ENCODE measurements at places on chromosomes 1 and 21.

DNA sequence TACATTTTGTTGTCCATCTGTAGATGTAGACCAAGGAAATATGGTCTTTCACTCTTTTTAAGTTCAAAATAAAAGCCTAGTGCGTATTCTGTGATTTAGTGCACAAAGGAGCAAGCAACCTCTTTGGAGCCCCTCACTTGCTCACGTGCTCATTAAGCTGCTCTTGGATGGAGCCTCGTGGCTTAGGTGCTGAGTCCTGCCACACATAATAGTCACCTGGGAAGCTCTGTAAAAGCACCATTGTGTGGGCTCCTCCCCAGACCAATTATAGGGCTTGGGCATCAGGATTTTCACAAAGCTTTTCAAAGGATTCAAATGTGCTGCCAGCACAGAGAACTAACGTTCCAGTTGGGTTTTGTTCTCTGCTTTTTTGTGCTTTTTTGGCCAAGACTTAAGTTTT, 85.0 kb downstream of the PCP4 start:
- DNase-seq: no peak

- no peak for DNase-seq
These were observed 10.9 kb downstream of the RNF11 start for GRCh38 chr1:51247022-51247421.

DNA sequence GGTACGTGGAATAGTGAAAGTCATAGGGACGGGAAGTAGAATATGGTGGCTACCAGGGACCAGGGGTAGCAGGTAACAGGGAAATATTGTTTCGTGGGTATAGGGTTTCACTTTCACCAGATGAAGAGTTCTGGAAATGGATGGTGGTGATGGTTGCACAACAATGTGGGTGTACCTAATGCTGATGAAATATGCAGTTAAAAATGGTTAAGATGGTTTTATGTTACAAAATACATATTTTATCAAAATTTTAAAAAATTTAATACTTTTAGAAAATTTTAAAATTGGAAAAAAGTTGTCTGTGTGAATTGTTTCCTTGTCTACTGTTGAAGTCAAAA, 55.5 kb upstream of the TLR5 start:
- no peak for DNase-seq

- no peak for DNase-seq
These were observed 1615.8 kb downstream of the PLA2G4A start for GRCh38 chr1:188444526-188444925.

DNA sequence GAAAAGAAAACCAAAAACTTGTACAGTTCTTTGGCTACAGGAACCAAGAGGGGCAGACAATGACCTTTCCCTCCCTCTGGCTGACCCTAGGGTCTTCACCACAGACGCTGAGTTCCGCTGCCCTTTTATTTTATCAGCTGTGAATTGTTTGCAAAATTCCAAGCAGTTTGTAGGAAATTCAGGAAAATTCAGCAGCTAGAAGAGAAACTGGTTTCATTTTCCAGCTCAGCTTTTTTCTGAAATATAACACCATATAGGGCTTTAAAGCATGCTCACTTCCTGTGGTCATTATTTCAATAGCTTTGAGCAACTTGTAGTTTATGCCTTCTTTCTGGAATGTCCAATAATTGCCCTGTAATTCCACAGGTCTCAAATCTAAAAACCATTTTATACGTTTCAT, 5.5 kb upstream of the PIK3R3 start:
- no peak for DNase-seq

DNA sequence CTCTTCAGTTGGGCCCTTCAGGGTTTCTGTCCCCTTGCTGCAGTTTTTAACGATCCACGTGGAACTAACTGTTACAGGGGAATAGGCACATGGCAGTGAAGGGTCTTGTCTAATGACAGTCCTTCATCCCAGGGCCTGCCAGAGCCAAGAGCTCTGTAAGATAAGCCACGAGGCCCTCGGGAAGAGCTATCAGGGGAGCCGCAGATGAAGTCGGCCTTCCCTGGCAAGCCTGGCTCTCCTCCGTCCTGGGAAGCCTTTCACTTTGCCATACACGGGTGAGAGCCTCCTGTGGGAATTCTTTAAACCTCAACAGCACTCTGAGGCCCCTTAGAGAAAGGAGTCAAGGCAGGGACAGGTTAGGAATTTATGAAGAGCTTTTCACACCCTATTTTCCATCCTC, 29.0 kb downstream of the ACP6 start:
- DNase-seq: no peak

DNA sequence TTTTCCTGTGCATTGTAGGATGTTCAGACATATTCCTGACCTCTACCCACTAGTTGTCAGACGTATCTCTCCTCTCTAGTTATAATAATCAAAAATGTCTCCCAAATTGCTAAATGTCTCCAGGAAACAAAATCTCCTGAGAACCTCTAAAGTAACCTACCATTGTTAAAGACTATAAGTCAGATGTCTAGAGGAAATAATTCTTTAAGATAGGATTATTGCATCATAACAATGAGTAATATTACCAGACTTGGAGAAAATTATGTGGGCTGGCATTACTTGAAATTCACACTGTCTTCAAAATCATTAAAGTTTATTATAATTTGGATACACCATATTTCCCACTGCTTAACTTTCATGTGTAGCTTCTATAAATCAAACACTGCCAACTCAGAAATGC, 643.0 kb upstream of the ADGRL2 start:
- no peak for DNase-seq

DNA sequence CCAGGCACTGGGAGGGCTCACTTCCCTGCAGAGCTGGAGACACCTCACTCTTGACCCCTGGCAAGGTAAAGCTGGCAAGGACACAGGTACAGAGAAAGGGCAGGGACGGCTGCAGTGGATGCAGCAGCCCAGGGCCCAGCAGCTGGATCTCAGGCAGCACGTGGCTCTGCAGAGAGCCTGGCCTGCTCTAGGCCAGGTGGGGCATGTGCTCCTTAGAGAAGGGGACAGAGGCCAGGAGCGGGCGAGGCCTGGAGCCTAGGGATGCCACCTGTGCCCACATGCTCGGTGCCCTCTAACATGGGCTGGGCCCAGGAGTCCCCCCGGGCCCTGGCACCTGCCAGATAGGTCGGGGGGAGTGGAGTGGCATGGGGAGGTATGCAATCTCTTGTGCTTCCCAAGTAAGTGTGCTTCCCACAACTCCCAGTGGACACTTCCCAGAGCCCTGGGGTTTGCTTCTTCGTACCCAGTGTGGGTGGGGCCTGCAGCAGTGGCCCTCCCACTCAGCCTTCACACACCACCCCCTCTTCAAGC, 30.0 kb downstream of the WNT3A start:
- DNase-seq: no peak

DNA sequence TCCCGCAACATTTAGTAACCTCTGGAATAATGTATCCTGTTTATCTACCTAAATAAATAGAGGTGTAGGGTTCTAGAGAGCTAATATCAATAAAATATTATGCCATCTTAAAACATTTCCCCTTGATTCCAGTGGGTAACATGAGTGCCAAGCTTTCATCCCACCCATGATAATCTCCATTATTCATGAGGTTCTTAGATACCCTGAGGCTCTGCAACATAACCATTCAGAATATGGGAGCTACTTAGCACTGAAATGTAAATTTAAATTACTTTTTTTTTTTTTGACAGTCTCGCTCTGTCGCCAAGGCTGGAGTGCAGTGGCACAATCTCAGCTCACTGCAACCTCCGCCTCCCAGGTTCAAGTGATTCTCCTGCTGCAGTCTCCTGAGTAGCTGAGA, 832.7 kb downstream of the BRINP3 start:
- no peak for DNase-seq

- no peak for DNase-seq
These were observed 5.8 kb upstream of the KIAA0040 start for GRCh38 chr1:175198332-175198731.

GRCh38 chr1:51321924-51322280, 8.5 kb downstream of the TTC39A start:
- DNase-seq: no peak

DNA sequence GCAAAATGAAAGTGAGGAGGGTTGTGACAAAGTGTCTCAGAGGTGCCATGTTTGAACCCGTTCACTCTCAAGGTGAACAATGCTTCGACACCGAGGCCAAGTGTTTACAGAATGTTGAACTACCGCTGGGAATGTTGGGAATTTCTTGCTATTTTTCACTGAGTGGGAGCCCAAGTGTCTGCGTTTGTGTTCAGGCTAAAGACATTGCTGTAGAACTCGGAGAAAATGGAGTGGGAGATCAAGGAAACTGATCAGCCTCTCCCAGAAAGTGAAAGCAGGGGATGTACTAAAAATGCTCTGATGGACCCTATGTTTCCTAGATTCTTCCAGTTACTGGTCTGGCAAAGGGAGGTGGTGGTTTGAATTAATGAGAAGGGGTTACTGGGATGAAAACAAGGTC, 207.5 kb downstream of the BACH1 start:
- DNase-seq: no peak

DNA sequence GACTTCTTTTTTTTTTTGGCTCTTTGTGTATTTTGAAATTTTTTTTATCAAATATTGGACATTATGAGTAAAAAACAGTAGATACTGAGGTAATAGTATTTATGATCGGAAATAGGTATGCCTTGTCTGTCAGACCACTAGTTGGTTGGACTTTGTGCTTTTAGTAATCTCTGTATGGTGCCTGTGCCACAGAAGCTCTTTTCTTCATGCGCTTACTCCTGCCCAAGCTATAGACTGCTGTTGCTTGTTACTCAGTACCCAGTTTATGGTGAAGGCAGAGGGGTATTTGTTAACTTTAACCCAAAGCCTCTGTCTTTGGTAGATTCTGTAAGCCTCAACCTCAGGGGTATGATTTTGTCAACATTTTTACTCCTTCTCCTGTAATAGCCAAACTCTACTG, 8.6 kb downstream of the SLC30A7 start:
- no peak for DNase-seq

GRCh38 chr1:98032958-98033357, 112.1 kb upstream of the DPYD start:
- DNase-seq: no peak

GRCh38 chr1:210591214-210591613, 262.5 kb downstream of the HHAT start:
- no peak for DNase-seq

DNA sequence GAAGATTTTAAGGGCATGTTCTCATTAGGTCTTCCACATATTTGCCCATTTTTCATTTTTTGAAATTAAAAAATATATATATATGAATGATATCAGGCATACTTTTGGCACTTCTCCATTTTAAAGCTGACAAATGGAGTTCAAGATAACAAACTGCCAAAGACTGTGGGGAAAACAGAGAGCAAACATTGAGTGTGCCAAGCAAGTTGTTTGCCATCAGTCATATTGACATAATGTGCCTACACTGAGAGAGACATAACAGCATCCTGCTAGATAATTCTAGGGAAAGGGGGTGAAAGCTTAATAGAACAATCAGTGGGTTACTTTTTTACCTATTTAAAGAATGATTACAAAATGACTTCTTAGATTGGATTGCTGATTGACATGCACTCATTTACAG, 529.4 kb upstream of the CXADR start:
- DNase-seq: no peak

- no peak for DNase-seq
These were observed 66.3 kb upstream of the DIRAS3 start for GRCh38 chr1:68116643-68117235.

GRCh38 chr1:51157395-51157794, 55.4 kb downstream of the C1orf185 start:
- no peak for DNase-seq

DNA sequence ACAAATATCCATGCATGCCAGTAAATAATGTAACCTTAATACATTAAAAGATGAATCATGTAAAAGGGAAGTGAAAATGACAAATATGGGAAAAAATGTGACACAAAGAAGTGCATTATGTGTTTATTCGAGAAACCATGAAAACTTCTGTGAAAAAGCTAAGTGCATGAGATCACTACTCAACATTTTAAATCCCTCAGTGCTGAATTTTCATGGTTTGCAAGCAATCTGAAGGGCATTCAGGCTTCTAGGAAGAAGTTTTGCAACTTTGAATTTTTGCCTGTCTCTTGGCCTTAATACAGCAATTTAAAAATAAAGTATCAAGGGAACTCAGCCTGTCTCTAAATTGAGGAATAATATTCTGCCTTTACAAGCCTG, 78.2 kb downstream of the MAP3K7CL start:
- no peak for DNase-seq

GRCh38 chr1:30381671-30382365, 341.6 kb downstream of the MATN1 start:
- no peak for DNase-seq

DNA sequence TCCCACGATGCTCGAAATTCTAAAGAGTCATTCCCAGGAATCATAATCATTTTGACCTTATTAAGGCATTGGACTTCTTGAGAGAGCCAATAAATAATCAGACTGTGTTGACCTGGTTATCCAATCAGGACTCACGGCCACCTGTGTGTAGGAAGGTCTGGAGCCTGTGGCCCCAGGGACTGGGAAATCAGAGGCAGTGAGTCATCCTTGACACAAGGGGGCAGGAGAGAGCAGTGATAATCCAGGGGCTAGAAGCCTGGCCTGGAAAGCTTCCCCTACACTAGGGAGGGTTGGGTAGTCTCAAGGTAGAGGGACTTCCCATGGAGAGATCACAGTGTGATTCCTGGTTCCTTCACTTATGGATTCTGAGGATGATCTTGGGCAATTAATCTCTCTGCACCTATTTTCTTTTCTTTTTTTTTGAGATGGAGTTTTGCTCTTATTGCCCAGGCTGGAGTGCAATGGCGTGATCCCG, 4.7 kb downstream of the MR1 start:
- peak; percentile 35 for DNase-seq

- DNase-seq: no peak
These were observed 58.5 kb downstream of the SLC25A24 start for GRCh38 chr1:108141621-108142020.

- no peak for DNase-seq
These were observed 87.9 kb downstream of the SUSD4 start for GRCh38 chr1:223276029-223276428.

DNA sequence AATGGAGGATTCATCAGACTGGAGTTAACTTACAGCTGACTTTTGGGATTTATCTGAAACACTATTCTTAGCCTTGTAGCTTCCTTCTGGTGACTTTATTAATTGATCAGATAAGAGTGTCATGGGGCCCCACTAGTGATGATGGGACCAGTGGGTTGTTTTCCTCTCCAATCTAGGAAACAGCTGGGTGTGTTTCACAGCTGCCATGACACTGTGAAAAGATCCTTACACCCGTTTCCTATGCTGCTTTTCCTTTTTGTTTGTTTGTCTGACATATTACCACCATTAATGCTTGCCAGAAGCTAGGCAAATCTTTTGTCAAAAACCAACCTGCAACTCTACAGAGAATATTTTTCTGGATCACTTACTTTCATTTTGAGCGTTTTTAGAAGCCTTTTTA, 86.2 kb downstream of the ZBTB18 start:
- no peak for DNase-seq

DNA sequence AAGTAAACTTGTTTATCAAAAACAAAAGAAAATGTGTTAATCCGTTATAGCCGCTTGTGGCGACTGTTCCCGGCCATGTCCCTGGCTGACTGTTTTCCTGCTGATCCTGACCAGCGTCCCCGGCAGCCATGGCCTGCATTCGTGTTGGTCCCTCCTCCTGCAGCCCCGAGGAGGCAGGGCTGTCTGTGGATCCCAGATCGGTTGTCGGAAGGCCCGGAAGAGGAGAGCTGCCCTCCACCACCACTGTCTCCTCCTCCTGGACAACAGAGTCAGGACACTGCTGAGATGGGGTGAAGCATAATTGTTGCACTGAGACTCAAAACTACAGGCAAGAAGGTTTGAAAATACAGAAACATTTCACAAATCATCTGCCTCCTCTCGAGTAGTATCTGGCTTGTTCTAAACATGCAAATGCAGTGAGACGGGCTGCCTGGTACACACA, 3.6 kb upstream of the MXRA8 start:
- DNase-seq: no peak

Measured in GDM1 (cell line).